ENCODE measurements at places on chromosomes 7 and 10. TPM values are rescaled to one million over a fixed set of nuclear protein-coding genes. Genes with fewer than 3 reads are reported as not detected.

The ACBD7 gene
- total RNA-seq, result 1.6 TPM

The ADRA2A gene
- total RNA-seq, result 2.1 TPM

The TYW1B gene
- 6.8 TPM for total RNA-seq

The GPR85 gene
- 1.0 TPM for total RNA-seq

The EVX1 gene
- not detected for total RNA-seq
